Kasumi-1 (cell line): ENCODE measurements at places on chromosomes 3 and 15.
A peak's percentile ranks its signal among the peaks of the same experiment; 100 is the strongest.

- no peak for DNase-seq
These were observed 26.2 kb downstream of the IDH3A start for GRCh38 chr15:78175330-78175729.

- DNase-seq = no peak
These were observed 13.6 kb upstream of the LTF start for GRCh38 chr3:46478341-46478740.

- DNase-seq = no peak
These were observed 44.4 kb downstream of the IL1RAP start for GRCh38 chr3:190558316-190558715.

DNA sequence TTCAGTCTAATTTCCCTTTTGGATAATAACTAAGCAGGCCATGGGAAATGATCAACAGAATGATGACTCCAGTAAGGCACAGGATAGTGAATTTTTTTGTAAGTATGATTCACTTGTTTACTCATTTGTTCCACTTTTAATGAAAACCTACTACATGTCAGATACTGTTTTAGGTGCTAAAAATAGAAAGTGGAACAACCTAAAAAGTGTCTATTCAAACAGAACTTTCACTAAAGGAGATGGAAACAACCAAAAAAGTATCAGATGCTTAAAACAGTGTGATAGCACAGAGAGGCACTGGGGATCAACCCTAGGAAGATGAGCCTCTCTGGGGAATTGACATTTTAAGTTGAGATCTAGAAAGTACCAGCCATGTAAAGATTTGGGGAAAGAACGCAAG, 11.1 kb downstream of the RYK start:
- DNase-seq = no peak

GRCh38 chr3:100957261-100957986, 35.8 kb downstream of the ABI3BP start:
- DNase-seq = no peak

- DNase-seq = no peak
These were observed 30.5 kb downstream of the PCSK6 start for GRCh38 chr15:101458908-101459578.

DNA sequence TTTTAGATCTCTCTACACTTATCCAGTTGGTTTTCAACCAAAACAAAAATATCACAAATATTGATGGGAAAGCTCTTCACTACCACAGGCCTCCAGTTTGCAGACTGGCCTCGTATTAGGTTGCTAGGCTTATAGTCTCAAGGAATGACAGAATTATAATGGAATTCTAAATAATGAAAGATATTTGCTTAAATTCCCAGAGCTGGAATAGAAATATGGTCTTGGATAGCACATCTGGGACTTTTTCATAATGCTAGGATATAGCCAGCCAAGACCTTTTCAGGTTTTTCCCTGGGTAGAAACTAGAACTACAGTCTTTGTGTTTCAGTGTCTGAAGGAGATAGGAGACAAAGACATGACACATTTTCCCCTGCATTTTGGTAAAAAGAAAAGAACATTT, 121.9 kb upstream of the STAC start:
- DNase-seq = no peak

- peak; percentile 36 for DNase-seq
These were observed 6.1 kb downstream of the CD96 start for GRCh38 chr3:111548092-111548491.

DNA sequence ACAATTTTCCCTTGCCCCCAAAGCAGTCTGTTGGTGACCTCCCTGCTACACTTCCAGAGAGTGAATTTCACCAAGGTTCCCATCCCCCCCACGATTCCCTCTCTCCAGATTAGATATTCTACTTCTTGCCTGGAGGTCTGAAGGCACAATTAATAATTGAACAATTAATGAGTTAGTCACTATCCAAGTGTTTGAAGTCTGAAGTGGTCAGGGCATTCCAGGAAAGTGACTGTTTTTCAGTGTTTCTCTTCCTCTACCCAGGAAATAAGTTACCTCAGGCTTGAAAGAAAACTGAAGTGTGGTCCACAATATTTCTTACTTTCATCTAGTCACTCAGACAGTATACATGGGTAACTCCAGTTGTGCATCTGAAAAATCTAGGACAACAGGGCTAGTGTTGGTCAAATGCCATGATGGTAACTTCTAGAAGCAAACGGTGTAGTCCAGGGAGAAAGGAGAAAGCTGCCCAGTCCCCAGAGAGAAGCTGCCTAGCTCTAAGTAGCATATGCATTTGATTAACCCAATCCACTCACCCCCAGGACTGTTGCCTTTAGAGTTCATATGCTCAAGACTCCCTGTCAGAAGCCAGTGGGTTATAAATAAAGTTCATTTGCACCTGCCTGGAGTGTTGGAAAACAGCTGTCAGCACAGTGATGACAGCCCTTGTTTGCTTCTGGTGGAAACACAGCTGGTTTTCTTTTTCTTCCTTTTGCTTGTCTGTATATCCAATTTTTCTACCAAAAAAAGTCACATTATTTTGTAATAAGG, 2.3 kb upstream of the TM4SF4 start:
- no peak for DNase-seq

DNA sequence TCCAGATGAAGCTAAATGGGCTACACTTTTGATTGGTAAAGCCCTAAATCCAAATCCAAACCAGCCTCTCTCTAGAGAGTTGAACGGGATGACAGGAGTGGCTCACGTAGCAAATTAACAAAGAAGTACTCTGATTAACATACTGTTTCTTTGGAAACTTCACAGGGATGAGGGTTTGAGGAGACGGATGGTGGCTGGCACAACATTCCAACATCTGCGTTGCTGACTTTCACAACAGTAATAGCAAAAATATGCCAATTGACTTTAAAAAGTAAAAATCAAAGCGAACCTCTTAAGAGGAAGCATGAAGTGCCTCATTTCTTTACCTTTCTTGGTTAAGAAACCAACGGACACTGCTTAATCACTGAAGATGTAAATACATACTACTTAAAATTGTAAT, 181.4 kb downstream of the TBL1XR1 start:
- no peak for DNase-seq

DNA sequence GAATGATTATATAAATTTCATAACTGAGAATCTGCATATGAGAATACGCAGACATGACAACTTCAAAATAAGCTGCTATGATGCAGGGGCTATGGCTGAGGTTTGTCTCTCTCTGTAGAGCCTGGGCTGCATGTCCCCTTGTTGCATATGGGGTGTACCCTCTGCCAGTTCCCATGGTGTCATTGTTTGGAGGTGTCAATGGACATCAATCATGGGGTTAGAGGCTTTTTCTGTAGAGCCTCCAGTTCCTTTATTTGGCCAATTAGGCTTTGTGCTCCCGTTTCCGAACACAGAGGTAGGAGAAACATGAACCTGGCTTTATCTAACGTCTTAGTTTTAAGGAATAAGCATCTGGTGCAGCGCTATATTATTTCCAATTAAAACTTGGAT, 77.3 kb upstream of the RARB start:
- DNase-seq = no peak

DNA sequence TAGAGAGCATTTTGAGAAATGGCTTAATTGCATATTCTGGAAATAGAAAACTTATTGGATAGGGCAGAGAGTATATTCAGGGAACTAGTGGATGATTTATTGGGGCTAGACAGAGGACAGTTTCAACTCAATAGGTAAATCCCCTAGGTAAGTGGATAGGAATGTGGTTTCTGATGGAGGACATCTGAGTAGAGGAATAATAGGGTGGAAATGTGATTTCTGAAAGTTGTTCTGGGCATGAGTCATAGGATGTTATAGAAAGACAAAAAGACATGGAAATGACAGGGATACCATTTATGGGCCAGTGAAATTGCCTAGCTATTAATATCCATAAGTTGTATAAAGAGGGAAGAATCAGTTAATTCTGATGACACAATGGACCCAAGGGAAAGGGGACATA, 563.3 kb upstream of the GOLIM4 start:
- no peak for DNase-seq

GRCh38 chr3:39577541-39577940, 110.1 kb downstream of the MOBP start:
- no peak for DNase-seq

DNA sequence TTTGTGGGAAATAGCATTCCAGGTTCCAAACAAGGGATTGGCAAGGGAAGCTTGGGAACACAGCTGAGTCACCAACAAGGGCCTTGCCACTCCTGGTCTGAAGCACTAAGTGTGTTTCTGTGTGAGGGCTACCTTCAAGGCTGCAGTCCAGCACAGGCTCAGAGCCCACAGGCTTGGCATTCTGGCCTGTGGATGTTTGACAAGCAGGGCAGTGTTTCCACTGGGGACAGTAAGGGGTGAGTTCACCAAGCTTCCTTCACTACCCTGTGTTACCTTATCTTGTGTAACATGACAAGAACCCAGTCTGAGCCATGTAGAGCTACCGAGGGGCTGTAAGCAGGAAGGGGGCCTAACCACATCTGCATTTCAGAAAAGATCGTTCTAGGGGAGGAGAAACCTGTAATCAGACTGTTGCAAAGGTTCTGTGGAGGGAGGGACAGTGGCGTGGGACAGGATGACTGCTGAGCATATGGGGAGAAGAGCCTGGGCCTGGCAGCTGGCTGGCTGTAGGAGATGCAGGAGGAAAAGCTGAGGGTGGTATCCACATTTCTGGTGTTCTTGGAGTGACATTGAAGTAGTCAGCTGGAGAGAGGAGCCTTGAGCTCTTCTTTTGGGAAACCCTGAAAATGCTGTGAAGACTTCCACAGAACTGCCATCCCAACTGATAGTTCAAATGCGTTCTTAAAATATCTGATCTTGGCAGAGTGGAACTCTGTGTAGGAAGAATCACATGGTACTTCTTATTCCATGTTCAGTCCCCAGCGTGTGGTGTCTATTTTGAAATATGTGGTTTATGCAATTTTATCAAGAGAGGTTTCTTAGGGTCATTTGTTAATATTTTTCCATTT, 61.3 kb downstream of the CTDSPL start:
- DNase-seq = peak; percentile 92

GRCh38 chr3:113055201-113055600, 64.4 kb downstream of the GTPBP8 start:
- peak; percentile 50 for DNase-seq

GRCh38 chr3:171181907-171182690, 155.6 kb upstream of the SLC2A2 start:
- no peak for DNase-seq

GRCh38 chr3:41323467-41324155, 124.3 kb downstream of the CTNNB1 start:
- no peak for DNase-seq

DNA sequence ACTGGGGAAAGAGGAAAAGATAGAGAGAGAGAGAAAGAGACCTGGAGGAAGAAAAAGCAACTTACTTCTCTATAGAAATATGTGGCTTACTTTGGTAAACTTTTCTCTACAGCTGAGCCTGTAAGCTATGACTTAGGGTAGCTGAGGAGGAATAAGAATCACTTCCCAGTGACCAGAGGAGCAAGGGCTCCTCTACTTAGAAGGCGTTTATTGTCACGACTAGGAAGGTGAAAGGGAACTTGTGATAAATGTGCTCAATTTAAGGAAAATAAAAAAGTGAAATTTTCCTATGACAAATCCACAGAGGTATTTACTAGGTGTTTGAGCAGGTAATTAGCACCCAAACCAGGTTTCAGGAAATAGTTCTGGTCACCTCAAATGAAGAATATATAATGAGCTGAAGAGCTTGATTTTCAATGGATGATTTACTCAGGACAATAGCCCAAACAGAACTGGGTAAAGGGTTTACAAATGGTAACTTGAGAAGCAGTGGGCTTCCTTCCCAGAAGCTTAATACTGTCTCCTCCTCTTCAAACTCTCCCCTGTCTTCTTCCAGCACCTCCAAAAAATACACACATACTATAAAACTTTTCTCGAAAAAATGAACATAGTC, 46.1 kb downstream of the SOX2 start:
- DNase-seq = no peak

DNA sequence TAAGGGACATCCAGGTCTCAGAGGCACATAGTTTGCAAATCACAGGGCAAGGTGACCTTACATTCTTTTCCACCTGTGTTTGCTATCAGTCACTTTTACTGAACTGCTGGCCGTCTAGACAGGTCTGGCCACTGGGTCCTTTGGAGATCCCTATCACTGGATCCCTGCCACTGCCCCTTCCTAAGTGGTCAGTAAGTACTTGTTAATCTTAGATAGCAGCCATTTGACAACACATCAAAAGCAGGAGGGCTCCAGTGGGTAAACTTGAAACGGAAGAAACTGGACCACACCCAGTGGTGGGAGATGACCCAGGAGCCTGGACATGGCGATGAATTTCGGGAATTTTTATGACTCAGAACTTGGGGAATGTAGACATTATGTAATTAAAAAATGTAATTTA, 28.9 kb upstream of the RASGRP1 start:
- DNase-seq = no peak

- no peak for DNase-seq
These were observed 666.6 kb upstream of the UBE2E2 start for GRCh38 chr3:22536541-22536940.

DNA sequence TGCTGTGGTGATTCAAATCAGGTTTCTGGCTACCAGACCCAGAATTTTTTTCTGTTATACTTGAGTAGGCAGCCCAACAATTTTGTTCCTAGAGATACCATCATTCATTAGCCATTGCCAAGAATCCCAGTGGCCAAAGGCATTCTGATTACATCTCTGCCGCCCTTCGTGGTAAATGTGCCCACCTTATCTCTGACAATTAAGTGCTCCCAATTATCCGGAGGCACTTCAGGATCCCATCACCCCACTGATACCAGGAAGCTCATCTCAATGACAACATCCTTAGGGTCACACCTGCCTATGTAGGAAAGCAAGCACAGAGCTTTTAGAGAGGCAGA, 43.2 kb upstream of the RPL35A start:
- no peak for DNase-seq

- DNase-seq = no peak
These were observed 471.4 kb downstream of the RAP2B start for GRCh38 chr3:153633407-153633806.

DNA sequence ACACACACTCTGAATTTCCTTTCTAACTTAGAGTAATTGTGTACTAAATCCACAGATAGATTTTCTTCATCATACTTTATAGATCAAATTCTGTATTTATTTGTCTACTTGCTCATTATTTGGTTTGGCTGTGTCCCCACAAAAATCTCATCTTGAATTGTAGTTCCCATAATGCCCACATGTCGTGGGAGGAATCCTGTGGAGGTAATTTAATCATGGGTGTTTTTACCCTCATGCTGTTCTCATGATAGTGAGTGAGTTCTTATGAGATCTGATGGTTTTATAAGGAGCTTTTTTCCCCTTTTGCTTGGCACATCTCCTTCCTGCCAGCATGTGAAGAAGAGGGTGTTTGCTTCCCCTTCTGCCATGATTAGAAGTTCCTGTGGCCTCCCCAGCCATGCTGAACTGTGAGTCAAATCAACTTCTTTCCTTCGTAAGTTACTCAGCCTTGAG, 198.3 kb upstream of the TGFBR2 start:
- DNase-seq = no peak
